DMS79 (cell line): ENCODE measurements at places on chromosomes 4 and X.

GRCh38 chr4:139300431-139301112 is 733 bp upstream of the NAA15 start:
- no peak for DNase-seq

GRCh38 chr4:78297116-78297800 is 240.1 kb downstream of the FRAS1 start:
- DNase-seq: no peak

DNA sequence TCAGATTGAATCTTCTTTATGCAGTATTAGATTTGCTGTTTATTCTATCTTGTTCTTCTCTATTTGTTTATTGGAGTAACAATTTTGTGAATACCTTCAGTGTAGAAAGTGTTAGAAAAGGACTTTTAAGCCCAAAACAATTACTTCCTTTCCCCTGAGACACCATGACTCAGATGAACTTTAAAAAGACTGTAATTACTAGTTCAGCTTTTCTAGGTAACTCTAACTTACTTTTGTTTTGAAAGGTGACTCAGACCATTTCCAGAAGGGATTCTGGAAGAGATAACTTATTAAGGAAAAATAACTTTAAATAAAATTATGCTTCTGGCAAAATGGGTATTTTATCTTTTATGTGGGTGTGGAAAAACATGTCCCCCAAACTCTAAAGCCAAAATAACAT is 561.5 kb upstream of the PCDH10 start:
- no peak for DNase-seq

DNA sequence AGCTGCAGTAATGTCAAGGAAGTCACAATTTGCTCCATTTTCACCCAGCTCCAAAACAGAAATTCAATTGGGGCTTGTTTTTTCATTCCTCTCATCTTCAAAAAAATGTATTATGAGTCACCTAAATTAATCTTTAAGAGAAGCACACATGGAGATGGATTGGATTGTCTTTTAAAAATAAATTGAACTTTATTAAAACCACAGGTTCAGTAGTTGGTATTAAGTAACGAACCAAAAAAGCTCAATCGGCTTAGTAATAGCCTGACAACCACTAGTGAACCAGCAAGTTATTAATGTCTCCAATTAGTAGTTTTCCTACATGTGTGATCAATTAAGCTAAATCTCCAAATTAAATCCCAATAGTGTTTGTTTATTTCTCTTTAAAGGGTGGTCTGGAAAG is 283.5 kb upstream of the GIMD1 start:
- DNase-seq: no peak

DNA sequence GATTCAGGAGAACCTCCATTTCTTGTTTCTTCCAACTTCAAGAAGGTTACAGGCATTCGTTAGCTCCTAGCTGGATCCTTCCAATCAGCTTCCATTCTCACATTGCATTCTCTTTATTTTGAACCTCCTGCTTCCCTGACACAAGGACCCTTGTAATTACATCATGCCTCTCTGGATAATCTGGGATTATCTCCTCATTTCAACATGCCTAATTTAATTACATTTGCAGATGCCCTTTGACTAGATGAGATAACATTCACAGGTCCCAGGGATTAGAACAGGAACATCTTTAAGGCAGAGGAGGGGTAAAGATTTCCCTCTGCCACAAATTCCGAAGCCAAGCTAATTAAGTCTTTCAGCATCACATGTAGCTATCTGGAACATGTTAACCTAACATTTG is 753.8 kb upstream of the PCDH7 start:
- no peak for DNase-seq

DNA sequence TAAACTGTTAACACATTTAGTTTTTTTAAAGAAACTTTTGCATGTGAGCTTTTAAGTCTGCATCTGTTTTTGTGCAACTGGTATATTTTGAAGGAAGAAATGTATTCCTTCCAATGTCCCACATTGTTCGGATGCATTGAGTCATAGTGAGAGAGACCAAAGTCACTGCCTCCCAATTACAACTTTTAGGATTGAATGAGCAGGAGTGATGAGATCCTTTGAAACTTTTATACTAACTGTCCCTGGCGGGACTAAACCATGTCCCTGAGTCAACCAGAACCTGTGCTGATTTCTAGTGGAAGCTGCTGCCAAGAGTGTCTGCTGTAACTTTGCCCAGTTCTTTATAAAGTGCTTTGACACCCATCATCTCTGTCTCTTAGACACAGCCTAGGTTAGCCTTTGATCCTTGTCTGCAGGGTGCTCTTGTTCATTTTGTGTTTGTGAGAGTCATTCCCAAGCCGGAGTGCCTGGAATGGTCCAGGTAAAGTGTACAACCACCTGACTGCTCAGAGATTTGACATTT is 122.7 kb downstream of the ZNF518B start:
- DNase-seq: no peak

- DNase-seq: no peak
Observed at GRCh38 chr4:185831125-185831815, 19.3 kb upstream of the SORBS2 start.

DNA sequence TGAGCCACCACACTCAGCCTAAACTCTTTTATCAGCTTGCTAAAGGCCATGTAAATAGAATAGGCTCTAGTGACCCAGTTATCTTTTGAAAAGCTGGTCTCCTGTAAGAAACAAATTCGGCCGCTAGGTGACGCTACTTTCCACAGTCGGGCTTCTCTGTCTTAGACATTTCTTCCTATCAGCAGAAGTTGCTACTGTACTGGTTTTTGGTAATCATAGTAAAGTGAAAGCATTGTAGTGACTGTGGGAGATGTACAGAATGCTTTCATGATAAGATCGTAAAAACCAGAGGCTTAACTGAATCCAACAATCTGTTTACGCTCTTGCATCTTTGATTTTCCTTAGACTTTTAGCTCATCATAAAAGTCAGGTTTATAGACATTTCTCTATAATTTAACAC is 82.6 kb downstream of the GK start:
- no peak for DNase-seq

GRCh38 chrX:129980540-129981199 is 1.8 kb upstream of the BCORL1 start:
- DNase-seq: no peak

DNA sequence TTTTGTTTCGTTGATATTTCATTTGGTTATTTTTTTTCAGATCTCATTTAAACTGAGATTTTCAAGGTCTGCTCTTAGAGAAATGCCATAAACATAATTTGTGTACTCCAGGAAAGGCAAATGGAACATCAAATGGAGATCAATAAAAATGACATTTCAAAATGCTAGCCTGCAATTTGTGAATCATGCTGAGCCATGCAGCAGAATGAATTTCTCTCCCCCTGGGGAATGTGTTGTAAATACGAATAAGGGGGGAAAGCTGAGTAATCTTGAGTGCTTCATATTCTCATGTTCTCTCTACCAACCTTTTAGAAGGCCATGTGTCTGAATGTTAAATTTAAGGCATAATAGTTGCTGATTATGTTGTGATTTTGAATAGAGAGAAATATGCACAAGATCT is 7.8 kb downstream of the ZCCHC4 start:
- DNase-seq: no peak

DNA sequence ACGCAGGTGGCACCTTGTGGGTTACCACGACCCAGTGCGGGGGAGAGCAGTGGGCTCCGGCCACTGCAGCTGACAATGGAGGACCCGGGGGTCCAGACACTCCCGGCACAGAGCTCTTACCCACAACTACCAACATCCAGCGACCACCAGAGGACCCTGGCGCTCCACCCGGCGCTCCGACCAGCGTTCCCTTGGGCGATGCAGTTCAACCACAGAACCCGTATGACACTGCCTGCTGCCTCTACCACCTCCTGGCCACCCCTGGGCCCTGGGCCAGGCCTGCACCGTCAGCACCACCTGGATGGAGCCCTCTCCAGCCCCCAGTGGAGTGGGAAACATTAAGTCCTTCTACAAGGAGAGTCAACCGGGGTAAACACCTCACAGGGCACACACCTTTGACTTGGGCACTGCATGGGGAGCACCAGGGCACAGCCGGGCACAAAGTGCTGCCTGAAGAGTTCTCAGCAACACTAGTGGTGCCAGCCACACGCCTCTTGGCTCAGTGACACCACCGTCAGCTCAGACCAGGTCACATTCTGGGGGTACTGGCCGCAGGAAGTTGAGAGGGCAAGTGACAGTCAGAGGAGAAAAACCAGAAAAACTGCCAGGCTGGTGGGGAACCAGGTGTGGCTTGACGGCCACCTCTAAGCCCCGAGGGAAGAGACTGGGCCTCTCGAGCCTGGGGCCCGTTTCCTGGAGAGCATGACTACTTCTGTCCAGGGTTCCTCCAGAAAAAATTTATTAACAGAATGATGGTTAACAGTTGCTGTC is 2.6 kb downstream of the CTBP1 start:
- DNase-seq: no peak

- DNase-seq: no peak
Observed at GRCh38 chr4:101128473-101128872, 218.9 kb downstream of the PPP3CA start.

GRCh38 chr4:94139931-94140612 is 67.6 kb upstream of the SMARCAD1 start:
- no peak for DNase-seq

DNA sequence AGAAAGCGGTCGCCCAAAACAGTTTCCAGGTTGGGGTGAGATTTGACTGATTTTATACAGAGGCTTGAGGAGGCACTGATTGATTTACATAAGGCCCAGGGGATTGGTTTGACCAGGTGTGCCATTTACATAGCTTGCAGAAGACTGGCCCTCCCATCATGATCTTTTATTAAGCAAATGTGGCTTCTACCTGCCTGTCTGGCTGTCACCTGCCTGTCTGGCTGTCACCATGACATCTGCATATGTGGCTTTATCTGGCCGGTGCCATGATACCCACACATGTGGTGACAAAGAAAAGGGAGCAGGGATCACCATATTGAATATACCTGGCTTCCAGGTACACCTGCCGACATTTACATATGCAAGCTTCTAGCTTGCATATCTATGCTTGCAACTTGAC is 17.0 kb upstream of the CDS1 start:
- DNase-seq: no peak

GRCh38 chr4:70994069-70994366 is 569 bp downstream of the DCK start:
- DNase-seq: no peak

DNA sequence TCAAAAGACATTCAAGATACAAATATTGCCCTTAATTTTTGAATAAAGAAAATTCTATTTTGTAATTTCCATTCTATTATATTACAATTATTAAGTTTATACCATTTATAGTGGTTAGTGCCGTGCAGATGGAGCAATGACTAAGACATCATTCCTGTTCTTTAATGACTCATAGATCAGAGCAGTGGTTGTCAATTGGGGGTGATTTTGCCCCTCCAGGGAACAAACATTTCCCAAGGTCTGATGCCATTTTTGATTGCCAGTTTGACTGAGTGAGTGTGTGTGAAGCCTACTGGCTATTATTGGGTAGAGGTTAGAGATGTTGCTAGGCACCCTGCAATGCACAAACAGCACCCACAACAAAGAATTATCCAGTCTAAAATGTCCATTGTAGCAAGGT is 97.9 kb upstream of the DDIT4L start:
- no peak for DNase-seq

GRCh38 chrX:100409610-100410590 is at the start of gene PCDH19:
Gene PCDH19 (minus strand): TSS chrX:100410273. CDS start chrX:100408597, 1,676 bp downstream.
- DNase-seq: no peak

- no peak for DNase-seq
Observed at GRCh38 chrX:40465735-40466551, 114.8 kb upstream of the ATP6AP2 start.

- no peak for DNase-seq
Observed at GRCh38 chrX:147180886-147181285, 366.3 kb upstream of the CXorf51A start.

DNA sequence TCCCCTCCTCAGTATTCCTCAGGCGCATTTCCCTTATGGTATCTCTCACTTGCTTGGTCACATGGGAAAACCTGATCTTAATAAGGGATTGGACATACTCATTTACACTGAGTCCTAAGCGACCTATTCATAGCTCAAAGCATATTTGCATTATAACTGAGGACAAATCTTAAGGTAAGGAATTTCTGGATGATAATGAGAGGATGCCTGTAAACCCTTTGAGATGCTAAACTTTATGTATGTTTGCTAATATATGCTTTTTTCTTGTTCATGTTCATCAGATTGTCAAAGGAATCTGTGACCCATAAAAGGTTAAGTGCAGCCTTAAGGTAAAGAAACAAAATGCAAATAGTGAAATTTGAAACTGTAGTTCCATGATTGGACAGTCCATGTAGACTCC is 53.8 kb upstream of the TRPC5OS start:
- DNase-seq: no peak

DNA sequence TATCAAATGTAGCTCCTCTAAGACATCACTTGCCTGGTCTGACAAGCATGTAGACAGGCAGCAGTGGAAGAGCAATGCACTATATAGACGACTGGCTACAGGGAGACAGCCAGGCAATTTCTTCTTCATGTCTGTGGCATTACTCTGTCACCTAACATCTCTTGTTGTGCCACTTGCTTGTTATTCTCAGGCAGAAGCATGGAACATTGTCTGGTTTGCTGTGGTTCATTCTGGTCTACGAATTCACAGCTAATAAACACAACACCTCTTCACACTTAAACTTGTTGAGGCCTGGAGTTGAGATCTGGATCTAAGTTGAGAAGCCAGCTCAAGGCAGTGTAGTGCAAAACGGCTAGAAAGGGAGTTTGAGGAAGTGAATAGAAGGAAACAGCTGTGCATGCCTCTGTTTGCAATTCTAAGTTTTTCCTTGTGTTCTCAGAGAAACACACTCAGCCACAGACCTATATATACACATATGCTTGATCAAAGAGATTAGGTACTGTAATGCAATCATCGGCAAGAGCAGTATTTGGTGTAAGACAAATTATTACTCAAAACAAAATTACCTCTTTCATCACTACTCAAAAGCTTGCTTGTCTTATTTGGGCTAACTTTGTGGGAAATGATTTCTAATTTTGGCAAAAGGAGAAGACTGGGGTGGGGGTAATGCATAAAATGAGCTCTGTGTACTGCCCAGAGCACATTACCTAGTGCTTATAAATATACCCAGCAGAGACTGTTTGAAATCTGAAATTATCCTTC is 243.8 kb downstream of the PPP3CA start:
- DNase-seq: no peak

- DNase-seq: no peak
Observed at GRCh38 chr4:79177388-79177787, 148.5 kb downstream of the NAA11 start.

- DNase-seq: no peak
Observed at GRCh38 chrX:22859642-22860041, 140.1 kb upstream of the DDX53 start.

DNA sequence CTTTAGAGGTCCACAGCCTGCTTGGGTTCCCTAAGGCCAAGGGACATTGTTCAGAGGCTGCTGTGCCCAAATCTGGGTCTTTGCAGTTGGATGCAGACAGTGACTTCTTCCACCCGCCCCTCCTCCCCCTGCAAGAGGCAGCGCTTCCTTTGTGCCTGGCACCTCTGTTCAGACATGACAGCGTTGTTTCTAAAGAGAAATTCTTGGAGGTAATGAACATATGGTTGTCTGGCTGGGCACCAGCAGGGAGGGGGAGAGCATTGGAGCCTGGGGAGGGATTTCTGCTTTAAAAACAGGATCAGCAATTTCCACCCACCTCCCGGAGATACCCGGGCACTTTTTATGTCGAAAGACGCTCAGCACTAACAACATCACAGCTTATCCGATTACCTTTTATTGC is 51.5 kb downstream of the PSAPL1 start:
- DNase-seq: no peak
